ENCODE measurements at places on chromosomes 12 and 14.

GRCh38 chr14:36773136-36773540 lies 111.5 kb downstream of the PAX9 start:
- peak; percentile 45 for DNase-seq

DNA sequence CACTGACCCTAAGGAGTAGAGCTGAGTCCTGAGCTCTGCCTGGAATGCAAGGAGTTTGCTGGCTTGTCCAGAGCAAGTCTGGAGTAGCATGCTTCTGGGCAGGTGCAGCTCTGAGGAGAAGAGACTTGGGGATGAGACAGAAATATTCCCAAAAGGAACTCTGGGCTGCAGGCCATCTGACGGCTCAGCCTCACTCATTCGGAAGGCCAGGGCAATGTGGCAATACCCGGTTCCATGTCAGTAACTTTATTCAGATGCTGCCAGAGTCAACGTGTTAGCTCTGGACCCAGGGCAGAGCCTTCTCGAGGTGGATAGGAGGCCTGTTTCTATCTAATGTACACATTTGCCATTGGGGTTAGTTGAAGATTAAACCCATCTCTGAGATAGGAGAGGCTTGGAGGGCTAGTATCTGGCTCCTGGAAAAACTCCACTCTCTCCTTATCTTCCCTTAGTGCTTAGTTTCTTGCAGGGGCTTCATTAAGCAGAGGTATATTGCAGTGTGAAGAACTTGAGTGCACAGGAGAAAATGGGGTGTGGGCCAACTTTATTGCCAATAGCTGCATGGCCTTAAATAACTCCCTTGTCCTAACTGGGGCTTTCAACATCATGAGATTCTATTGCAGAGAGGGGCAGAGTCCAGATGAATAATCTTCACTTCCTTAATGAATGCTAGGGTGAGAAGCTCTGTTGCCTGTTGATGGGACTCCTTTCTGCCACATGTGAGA lies 65.6 kb downstream of the NTF3 start:
- no peak for DNase-seq

DNA sequence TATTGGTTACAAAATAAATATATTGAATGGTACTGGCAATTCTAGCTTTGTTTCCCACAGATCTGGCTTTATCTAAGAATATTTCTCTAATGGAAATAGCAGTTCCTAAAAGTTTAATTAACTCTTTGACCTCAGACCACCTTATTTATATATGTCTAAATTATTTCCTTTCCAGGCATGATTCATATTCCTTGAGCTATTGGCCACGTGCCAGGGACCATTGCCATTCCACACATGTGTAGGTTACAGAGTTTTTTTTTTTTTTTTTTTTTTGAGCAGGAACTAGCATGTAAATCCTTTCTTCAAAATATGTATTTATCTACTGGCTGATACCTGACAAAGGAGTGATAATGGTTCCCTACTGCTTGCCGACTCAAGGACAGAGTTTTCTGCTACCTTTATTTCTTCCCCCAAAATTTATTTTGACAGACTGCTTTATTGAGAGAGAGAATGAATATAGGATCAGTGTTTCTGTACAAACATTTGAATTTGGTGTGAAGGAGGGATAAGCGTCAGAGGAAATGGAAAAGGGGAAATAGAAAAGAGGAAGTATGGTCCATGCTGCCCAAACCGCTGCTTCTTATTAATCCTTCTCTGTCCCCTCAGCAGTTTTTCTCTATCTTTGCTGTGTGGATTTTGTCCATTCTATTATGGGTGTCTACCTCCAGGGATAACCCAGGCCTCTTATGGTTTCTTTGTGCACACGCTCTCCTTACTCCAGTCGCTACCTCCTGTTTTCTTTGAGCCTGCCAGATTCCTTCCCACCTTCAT lies 36.4 kb downstream of the PDE3A start:
- no peak for DNase-seq

GRCh38 chr12:85998074-85998473 lies 124.0 kb downstream of the NTS start:
- no peak for DNase-seq

DNA sequence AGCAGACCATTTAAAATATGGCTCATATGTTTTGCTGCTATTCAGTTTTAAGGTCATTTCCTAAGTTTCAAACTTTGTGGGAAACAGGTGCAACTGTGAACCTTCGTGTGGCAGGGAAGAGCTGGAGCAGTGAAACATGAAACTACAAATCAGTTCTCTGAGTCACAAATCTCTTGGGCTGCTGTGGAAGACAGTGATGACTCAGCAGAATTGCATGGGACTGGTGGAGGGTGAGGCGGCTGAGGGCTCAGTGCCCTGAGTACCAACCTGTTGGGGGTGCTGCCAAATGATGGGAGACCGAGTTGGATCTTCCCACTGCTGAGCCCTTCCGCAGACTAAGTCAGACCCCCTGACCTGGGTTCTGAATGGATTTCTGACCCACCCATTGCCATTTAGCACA lies 8.4 kb upstream of the CALM1 start:
- peak; percentile 66 for DNase-seq

DNA sequence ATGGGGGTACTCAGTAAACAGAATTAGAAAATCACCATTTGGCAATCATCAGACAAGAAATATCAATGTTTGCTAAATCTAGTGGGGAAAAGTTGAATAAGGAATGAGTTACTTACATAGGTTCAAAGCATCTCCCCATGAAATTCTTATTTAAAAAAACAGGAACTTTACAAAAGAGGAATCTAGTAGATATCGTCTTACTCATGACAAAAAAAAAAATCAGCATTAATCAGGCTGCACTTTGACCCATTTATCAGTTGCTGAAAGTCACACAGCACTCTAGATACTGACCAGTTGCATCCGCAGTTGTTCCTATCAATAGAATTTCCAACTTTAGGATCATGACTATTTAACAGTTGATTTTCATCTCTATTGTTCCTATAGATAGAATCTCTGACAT lies 5.8 kb upstream of the DICER1 start:
- DNase-seq = no peak

Measured in hematopoietic multipotent progenitor cell treated with erythropoietin and hydrocortisone succinate and interleukin-3 and kit ligand, for 17 days (in vitro differentiated cells).